Non-pigmented ciliary epithelial cell (primary cell): ENCODE measurements at places on chromosomes 7 and 10.
A peak's percentile ranks its signal among the peaks of the same experiment; 100 is the strongest.

- DNase-seq = no peak
These were observed 503.3 kb downstream of the TCERG1L start for GRCh38 chr10:130808243-130808642.

DNA sequence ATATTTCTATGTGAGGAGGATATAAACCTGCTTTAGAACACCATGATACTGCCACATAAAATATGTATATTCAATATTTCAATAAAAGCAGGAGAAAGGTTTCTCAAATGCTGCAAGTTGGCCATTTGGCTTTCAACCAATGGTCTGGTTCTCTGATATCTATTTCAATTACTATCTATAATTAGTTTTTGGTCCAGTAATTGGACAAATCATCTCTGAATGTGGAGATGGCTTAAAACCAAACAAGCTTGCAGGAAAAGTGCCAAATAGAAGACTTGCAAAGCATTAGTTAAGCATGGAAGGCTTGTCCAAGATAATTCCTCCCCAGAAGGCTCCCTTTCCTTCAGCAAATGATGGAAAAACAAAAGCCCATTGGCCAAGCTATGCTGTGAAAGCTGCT lies 140.1 kb downstream of the CPEB3 start:
- DNase-seq = no peak

DNA sequence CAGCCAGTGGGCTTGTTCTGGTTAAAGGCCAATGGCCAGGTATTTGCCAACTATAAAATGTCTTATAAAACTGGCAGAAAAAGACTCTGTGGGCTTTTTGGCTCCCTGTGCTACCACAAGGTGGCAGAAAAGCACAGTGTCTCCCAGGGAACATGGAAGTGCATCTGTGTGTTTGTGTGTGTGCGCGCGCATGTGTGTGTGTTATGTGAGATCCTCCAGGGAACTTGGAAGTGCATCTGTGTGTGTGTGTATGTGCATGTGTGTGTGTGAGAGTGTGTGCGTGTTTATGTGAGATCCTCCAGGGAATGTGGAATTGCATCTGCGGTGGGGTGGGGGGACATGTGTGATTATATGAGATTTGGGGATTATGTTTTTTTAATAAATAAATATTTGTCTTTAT lies 30.2 kb upstream of the ABI1 start:
- DNase-seq = peak; percentile 34

- no peak for DNase-seq
These were observed 107.9 kb downstream of the CYTH3 start for GRCh38 chr7:6164491-6164890.

GRCh38 chr7:19728716-19729115 lies 19.9 kb upstream of the POLR1F start:
- DNase-seq = no peak

DNA sequence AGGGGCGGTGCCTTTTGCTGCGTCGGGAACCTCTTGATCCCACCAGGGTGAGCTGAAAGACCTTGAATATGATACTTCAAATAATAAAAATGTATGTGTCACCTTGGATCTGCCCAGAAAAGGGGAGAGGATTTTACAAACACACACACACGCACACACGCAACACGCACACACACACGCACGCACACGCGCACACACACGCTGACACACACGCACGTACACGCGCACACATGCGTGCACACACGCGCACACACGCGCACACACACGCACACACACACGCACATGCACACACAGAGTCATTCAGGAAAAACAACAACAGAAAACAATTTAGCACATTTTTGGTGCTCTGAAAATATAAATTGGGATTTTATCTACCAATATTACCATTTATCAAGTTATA lies 379.5 kb downstream of the PAXIP1 start:
- DNase-seq = no peak

GRCh38 chr7:54336800-54337199 lies 205.4 kb upstream of the VSTM2A start:
- DNase-seq = no peak

DNA sequence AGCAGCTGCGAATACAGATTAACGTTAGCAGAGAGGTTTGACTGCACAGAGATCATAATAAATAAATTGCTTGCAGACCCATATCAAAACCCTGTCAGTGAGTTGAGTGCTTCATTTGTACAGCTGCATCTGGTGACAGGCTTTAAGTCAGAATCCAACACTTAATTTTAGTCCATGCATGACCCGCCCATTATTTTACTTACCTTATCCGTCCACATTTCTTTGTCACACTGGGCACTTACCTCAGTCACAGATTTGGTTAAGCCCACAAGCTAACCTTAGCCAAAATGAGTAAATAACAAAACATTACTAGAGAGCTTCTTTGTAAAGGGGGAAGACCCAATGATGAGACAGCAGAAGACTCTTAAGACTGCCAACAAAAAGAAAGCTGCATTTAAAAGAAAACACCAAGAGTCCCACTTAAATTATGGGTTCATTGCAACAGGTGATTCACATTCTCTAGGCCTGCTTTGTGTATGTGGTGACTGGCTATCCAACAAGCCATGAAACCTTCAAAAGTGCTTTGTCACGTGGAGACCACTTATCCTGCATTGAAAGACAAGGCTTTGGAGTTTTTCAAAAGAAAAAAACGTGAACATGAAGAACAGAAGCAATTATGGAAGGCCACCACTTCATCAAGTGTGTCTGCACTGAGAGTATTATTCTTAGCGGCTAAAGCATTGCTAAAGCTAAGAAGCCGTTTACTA lies 32.2 kb downstream of the PHTF2 start:
- no peak for DNase-seq

DNA sequence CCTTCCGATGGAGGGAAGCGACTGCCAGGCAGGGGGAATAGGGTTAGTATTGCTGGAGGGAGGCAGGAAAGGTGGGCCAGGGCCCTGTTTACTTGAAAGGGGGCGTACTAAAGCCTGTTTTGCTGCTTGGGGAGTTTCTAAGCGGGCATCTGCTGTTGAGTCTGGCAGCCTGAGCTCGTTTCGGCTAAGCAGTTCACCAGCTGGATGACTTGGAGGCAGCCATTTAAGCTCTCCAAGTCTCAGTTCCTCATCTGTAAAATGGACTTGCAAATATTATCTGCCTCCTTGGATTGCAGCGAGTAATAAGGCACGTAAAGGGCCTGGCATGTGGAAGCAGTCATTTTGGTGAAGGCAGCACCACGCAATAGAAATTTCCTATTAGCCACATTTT lies 44.0 kb downstream of the LDB3 start:
- DNase-seq = no peak

DNA sequence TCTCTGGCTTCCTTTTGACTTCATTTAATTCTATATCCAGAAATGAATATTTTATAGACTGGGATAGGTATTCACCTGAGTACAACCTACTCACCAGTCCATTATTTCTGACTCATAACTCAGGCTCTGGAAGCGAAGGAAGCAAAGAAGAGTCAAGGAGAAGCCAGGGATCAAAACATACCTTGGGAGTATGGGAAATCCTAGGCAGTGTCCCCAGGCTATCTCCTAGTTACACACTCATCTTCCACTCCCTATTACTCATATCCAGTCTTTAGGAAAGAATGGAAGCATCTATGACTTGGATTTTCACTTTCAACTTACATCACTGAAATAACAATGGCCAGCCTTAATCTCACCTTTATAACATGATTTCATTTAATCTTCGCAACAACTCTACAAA lies 40.9 kb upstream of the ELAPOR2 start:
- DNase-seq = no peak

DNA sequence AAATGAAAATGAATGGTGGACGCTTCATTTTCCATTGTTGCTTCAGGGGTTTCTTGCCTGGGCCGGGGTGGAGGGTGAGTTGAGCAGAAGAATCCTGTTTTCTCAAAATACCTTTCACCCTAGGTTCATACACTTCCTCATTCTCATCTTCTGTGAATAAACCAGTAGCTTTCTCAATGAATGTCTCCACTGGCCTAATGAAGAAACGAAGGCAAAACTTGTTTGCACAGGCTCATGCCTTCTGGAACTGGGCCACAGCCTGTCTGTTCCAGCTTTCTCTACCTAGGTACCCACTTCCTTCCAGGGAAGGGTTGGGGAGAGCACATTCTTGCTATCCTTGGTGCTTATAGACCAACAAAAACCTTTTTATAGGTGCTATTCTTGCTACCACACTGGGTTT lies 21.3 kb downstream of the STMP1 start:
- DNase-seq = no peak

- DNase-seq = no peak
These were observed 171.0 kb upstream of the ZNF32 start for GRCh38 chr10:43819464-43820230.

DNA sequence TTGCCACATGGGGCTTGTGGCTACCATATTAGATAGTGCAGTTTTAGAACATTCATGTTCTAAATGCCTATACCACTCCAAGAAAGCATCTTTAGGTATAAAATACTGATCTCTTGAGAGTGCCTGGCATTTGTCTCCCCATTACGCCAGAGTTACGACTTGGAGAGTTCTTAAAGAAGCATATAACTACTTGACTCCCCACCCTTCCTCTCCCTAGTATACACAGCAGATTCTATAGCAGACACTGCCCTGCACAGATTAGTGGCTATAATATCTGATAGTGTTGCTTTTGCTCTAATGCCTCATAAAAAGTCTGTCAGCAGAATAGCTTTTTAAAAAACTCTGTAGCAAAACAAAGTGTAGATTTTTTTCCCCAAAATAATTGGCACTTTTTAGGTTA lies 90.8 kb downstream of the ZMYND11 start:
- DNase-seq = no peak

GRCh38 chr7:151178236-151178635 lies 8.8 kb downstream of the ASB10 start:
- no peak for DNase-seq

DNA sequence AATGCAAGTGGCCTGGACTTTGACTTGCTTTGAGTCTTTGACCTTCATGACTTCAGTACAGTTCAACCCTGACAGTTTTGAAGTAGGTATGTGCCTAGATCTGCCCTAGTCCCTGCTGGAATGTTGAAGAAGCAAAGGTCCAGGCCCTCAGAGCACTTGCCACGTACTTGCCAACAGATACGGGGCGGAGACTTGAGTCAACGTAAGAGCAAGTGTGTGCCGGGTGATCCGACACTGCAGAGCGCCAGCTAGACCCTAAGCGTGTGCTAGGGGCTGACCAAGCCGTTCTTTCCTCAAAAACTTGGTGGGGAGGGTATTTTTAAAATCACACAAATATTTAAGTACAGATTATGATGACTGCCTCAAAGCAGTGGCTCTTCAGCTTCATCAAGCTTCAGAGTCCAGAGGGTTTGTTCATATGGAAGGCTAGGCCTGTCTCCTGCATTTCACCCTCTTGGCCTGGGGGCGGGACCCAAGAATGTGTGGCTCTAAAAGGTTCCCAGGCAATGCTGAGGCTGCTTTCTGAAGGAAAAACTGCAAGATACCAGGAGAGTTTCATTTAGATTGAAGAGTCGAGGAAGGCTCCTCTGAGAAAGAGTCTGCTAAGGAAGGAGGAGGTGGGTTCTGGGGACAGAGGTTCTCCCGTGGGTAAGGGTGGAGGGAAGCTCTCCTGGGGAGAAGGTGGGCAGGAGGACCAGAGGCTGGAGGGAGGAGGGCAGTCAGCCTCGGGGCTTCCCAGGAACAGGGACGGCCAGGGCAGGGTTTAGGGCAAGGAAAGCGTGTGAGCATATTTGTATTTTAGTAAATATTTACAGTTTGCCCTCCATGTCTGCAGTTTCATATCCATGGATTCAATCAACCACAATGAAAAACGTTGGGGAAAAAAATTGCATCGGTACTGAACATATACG lies 160.3 kb downstream of the EGFR start:
- DNase-seq = no peak

DNA sequence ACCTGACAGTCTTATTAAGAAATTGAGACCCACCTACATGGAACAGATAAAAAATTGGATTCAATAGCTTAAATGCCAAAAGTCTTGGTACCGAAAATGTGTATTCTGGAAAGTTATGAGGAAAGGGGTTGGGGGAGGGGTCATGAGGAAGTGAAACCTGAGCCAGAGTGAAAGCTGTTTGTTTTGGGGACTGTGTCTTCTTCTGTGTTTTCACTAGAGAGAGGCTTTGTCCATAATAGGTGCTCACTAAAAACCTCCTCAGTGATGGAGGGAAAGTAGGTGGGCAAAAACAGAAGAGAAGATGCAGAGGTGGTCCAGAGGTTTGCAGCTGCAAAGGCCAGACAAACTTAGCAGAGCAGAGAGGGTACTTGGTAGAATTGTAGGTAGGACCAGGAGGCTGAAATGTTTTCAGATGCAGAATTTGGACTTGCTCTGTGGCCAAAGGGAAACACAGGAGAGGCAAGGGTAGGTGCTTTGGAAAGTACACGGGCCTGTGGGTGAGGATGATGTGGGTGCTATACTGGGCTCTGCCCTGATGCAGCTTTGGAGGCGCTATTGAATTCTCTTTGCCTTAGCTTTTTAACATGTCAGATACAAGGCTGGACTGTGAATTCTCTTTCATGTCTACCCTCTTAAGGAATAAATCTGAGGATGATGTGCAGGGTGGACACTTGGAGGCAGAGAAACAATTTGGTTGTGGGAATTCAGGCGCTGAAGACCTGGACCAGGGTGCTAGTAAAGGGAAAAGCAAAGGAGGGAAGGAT lies 254.6 kb downstream of the PTEN start:
- no peak for DNase-seq
